Muscle of back (tissue), 13 donors: ENCODE measurements at places on chromosomes 6 and 20.

- no peak for DNase-seq
Observed at GRCh38 chr20:25259788-25260254, 11.9 kb downstream of the PYGB start.

- peak; percentile 47 for DNase-seq
Observed at GRCh38 chr20:14336686-14337085, 726 bp downstream of the FLRT3 start.

GRCh38 chr6:2753110-2753489 lies 2.4 kb upstream of the MYLK4 start:
- DNase-seq: no peak

DNA sequence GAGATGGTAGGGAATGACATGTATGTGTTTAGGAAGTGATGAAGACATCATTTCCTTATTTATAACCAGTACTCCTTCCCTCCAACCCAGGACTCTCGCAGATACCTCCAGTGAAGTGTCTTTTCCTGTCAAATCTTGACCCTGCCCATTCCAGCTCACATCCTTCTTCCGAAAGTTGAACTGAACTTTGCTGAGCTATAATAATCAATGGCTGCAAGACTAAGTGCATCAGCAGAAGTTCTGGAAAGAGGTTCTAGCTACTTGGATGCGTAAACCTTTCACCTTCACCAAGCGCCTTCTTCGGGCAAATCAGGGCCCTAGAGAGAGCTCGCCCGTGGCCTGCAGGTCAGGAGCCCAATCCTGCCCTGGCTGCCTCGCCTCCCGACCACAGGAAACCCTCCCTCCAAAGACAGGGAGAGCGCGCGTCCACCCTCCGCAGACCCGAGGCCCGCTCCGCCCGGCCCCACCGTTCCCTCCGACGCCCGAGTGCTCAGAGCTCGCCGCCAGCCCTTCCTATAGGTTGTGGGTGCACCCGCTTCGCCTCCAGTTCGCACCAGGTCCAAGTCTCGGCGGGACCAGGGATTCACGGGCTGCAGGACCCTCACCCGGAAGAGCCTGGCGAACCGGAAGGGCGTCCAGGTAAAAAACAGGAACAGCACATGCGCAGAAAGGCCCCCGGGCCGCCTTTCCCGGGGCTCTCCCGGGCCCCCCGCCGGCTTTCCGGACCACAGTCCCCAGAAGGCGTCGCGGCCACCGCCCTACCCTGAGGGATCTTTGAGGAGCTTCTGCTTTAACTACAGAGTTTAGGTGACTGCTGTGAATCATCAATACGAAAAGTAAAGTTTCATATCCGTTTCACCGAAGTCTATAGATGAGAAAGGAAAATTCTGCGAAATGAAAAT lies at the start of gene ZNF334:
TSS of gene ZNF334 (minus strand) at position 617 of the 902 bp plus-strand sequence. CDS start 1,457 bp downstream, outside the sequence.
- peak; percentile 91 for DNase-seq
